ENCODE measurements at places on chromosomes 2 and 18. TPM values are rescaled to one million over a fixed set of nuclear protein-coding genes. Genes with fewer than 3 reads are reported as not detected.

DNA sequence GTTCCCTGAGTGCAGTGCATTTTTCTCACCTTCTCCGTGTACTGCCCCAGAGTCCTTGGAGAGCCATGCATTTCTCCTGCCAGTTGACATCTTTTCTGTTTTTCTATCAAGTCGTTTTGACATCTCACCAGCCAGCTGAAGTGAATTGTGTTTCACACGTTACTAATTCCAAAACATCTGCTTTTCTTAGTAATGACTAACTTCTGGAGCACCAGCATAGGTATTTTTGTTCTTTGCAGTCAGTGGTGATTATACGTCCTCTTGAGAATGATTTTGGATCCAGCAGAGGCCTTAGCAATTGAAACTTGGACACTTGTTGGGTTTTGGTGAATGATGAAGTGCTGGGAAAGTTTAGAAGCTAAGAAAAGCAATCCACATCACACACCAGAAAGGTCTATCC, 112.5 kb downstream of the PIK3C3 start:
- no peak for DNase-seq

GRCh38 chr2:186339716-186340115, 146.3 kb upstream of the ZC3H15 start:
- no peak for DNase-seq

- DNase-seq, result no peak
These were observed 17.1 kb downstream of the SNRPD1 start for GRCh38 chr18:21629089-21629832.

DNA sequence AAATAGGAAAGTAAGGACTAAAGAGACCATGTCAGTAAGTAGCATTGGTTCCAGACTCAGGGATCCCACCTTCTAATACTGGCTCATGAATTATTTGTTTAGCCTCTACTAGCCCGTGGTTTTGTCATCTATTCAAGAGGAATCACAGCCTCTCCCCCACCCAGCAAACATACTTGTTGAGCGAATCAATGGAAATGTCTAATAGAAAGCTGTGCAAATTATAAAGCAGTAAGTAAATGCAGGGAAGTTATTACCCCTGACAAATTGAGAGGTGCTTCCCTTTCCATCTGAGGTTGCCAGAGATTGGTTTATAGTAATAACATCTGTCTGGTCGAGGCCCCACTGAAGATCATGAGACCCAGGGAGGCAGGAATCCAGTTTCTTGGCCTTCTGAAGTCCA, 219.3 kb upstream of the OSR1 start:
- DNase-seq, result no peak

The TMEM169 gene
- polyA plus RNA-seq, result 15.1 TPM

The PTPRM gene
- polyA plus RNA-seq, result 77.7 TPM

The MDH1B gene
- polyA plus RNA-seq, result 11.8 TPM

The CYBRD1 gene
- 40.3 TPM for polyA plus RNA-seq

The KYNU gene
- 6.3 TPM for polyA plus RNA-seq

Measured in renal pelvis (tissue), 12 donors.